Large intestine (tissue), 12 donors: ENCODE measurements at places on chromosomes 4 and X. TPM values are rescaled to one million over a fixed set of nuclear protein-coding genes. Genes with fewer than 3 reads are reported as not detected.

DNA sequence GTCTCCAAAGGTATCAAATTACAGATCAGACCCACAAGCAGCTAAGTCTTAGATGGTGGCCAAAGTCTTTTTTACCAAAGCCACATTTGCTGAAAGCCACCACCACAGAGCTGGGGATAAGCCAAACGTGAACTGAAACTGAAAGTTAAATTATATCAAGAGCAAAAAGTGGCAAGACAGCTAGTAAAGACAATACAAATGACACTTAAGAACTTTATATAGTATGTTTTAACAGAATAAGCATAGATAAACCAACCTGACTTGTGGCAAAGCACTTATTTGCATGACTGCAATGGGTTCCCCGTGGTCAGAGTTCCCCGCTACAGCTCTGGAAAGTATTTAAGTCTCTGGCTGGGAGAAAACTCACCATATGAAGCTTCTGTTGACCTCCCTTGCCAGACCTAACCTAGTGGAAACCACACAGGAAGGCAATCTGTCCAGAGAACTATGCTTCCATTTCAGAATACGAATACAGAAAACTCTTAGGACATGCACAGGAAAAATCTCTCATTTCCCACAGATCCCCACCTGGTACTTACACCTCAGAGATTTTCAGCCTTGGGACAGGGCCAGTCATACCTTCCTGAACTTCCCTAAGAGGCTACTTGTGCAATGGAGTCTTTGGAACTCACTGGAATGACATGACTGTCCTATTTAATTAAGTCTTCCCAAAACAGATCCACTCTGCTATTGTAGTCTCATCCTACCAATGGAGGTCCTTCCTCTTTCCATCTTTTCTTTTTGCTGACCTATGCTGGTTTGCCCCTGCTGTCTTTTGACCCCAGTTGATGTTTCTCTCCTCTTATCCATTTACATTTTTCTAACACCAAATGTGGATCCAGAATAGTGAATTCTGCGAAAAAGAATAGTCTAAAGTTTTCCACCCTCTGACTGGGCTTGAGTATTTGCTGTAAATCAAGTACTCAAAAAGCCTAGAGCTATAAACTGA is 225.1 kb downstream of the NR3C2 start:
- DNase-seq, result no peak

GRCh38 chrX:7119950-7120877 is 27.3 kb upstream of the STS start:
- peak; percentile 65 for DNase-seq

DNA sequence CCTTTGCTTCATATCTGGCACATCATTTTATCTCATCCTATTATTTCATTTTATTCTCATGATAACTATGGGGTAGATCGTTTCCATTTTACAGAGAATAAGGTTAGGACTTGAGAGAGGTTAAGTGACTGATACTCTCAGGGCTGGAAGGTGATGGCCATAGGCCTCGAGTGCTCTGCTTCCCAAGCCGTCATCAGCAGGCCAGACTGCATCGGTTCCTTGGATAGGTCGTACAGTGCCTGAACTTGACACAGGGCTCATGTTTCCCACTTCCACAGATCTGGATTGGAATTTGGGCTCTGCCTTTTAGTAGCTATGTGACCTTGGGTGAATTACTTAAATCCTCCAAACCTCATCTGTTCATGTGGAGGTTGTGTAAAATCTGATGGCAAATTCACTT is 81.4 kb downstream of the TMEM131L start:
- no peak for DNase-seq

GRCh38 chr4:55834086-55834795 is 14.7 kb downstream of the EXOC1L start:
- DNase-seq, result no peak

DNA sequence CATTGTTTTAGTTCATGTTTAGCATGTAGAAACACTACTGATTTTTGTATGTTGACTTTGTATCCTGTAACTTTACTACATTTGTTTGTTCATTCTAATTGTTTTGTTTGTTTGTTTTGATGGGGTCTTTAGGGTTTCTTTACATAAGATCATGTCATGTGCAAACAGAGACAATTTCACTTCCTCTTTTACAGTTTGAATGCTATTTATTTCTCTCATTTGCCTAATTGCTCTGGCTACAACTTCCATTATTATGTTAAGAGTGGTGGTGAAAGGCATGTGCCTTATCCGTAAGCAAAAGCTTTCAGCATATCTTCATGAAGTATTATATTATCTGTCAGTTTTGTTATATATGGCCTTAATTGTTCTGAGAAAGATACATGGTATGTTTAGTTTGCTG is 571.1 kb downstream of the PCDH7 start:
- no peak for DNase-seq

DNA sequence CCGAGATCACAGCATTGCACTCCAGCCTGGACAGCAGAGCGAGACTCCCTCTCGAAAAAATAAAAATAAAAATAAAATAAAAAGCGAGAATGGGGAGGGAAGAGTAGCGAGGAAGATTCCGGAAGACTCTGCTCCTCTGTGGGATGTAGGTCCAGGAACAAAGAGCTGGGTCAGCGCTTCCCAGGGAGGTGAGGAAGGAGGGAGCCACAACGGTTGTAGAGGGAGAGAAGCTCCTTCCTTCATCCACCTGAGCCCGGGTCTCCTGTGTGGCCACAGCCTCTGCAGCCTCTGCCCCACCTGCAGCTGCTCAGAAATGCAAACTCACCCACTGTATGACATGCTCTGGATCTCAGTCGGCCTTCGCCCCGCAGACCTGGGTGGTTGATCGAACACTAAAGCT is 3.8 kb upstream of the PPP2R3B start:
- DNase-seq, result no peak

DNA sequence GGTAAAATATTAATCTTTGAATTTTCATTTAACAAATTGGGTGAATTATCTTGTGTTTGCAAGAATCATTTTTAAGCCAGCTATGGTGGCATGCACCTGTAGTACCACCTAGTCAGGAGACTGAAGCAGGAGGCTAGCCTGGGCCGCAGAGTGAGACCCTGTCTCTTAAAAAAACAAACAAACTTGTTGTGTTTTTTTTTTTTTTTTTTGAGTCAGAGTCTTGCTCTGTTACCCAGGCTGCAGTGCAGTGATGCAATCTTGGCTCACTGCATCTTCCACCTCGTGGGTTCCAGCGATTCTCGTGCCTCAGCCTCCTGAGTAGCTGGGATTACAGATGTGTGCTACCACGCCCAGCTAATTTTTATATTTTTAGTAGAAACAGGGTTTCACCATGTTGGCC is 2.2 kb downstream of the TXLNG start:
- no peak for DNase-seq

TCEAL3 gene
- polyA plus RNA-seq, result 14.2 TPM

DNA sequence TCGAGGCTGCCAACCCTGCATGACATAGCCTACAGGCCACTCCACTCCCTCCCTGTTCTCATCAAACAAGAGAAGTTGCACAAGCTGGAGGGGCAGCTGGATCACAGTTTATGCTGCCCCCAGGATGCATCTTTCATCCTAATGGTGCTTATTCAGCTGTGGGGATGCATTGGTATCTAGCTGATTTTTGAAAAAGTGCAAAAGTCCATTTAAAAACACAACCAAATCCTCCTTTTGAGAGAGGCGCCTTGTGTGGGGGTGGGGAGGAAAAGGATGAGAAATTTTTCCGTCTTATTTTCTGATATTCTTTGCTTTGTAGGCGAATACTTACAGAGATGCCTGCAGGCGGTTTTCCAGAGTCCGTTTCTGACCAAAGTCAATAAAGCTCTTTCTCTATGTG is 276.4 kb upstream of the BOD1L1 start:
- DNase-seq, result no peak

- DNase-seq, result no peak
Observed at GRCh38 chrX:154827194-154828015, 7.1 kb downstream of the SMIM9 start.

PJA1 gene
- polyA plus RNA-seq, result 36.9 TPM

UGT2A1 gene
- 0.04 TPM for polyA plus RNA-seq

NDP gene
- 0.54 TPM for polyA plus RNA-seq
